ENCODE measurements at places on chromosomes 7 and 10. TPM values are rescaled to one million over a fixed set of nuclear protein-coding genes. Genes with fewer than 3 reads are reported as not detected.

Gene CALHM3
- total RNA-seq = not detected

Gene RBM20
- total RNA-seq = 2.8 TPM

Gene LHFPL3
- not detected for total RNA-seq

Gene CYP2C19
- total RNA-seq = not detected

Gene TRIM56
- 32.0 TPM for total RNA-seq

Gene PNLIPRP1
- not detected for total RNA-seq

Gene ZNF425
- total RNA-seq = 4.0 TPM

Gene ZNF804B
- not detected for total RNA-seq

Gene LRRTM3
- 2.3 TPM for total RNA-seq

Gene ZP3
- 0.80 TPM for total RNA-seq

Gene CTNNA3
- 7.2 TPM for total RNA-seq

Gene GPR37
- total RNA-seq = 1.6 TPM

Gene SFTPA1
- total RNA-seq = not detected

Gene PNLIPRP2
- total RNA-seq = not detected

All from prostate gland (tissue), 2 donors.